CD4-positive, alpha-beta T cell treated with Interleukin-2 at 100 ng/mL for 4 hours (primary cell): ENCODE measurements at places on chromosomes 3 and 15.

DNA sequence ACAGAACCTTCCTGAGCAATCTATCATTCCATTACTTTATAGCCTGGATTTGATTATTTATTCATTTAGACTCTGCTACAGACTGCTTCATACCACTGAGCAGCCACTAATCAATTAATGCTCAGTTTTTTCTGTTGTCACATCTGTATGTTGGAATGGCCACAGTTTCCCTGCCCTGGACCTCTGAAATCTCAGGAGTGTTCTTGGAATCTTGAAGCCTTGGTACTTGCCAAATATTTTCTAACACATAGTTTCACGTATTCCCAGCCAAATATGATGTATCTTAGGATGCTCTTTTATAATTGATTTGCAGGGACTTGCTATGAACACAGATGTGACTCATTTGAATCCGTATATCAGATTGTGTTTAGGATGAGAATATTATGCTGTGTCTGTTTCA is 225.8 kb downstream of the TAFA4 start:
- DNase-seq, result no peak

GRCh38 chr3:177224414-177224813 is 27.1 kb upstream of the TBL1XR1 start:
- no peak for DNase-seq

GRCh38 chr3:24368605-24369004 is 126.0 kb downstream of the THRB start:
- no peak for DNase-seq

DNA sequence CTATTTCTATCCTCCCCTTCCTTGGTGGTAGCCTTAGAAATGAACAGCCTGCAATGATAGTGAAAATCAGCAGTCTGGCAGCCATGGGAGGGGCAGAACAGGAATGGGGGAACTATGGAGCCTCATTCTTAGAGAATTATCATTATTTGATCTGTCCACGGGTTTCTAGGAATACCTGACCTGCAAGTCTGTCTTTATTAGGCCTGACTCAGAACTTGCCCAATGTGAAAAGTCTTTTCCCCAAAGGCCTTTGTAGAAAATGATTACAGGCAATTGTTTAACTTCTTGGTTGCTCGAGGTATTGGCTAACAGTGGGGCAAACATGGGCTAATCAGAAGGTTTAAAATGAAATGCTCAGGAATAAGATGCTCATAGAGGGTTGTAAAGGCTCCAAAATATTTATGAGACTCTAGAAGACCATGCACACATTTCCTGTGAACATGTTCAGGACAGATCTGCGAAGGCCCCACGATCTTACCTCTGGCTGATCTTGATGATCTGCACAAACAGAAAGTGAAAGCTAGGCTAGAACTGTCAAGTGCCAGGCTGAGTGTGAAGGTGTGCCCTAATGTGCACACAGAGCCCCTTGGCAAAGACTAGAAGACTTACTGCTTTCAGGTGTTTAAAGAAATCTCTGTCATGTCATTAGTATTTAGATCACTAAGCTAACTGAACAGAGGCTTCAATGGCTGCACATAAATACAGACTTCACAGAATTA is 39.6 kb upstream of the LAMP3 start:
- peak; percentile 33 for DNase-seq

GRCh38 chr15:94917068-94917467 is 685.7 kb downstream of the MCTP2 start:
- no peak for DNase-seq

DNA sequence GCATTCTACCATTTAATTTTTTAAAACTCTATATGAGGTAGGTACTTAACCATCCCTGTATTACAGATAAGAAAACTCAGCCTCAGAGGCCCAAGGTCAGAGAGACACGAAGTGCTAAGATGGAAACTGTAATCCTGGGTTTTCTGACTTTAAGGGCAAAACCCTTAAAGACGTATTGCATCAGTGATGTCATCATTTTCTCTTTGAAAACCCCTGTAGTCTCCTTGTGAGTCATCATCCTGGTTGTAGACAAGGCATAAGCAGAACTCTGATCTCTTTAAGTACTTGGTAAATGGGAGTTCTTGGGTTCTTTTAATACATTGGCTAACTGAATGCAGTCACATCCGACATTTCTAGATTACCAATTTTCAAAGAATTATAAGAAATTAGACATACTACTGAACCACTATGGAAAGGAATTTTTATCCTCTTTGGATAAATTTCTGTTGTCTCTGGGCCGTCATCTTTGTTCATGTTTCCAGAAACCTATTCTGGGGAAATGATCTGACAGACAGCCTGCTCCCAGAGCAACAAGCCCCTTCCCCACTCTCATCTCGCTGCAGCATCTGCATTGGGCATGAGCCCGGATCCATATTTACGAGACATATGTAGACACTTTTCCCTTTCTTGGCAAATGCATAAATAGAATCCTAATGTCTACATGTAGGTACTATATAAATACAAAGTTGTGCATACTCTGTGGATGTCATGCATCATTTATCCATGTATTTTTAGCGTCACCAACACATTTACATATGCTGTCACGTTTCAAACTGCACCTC is 48.7 kb upstream of the MDFIC2 start:
- no peak for DNase-seq

- DNase-seq, result no peak
Measured at GRCh38 chr15:51333571-51333970, 4.8 kb downstream of the CYP19A1 start.

DNA sequence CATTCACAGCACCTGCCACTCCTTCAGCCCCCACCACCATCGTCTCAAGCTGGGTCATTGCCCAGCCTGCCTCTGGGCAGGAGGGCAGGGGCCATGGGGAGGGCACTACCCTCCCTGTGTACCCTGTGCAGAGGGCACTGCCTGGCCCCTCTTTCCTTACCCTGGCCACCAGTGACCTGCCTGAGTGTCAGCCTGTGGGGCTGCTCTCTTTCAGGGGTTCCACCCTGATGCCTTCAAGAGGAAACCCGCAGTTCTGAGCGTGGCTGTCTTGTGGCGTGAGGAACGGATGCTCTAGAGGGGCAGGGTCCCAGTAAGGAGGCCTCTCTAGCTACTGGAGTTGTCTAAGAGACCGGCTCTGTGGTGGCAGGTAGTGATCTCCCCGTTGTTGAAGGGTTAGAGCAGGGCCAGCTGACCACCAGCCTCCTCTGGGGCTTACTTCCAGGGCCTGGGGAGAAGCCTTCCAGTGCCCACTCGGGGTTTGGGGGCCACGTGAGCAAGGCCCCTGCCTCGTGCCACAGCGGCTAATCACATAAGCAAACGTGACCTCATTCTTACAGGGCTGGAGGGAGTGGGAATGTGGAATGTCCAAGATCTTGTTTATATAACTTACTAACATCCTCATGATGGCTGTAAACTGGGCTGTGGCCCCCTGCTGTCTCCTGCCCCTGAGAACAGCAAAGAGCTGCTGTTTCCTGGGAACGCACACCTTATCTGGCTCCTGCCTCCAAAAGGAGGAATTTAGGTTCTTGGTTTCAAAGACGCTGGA is 31.4 kb upstream of the SEC13 start:
- DNase-seq, result no peak

- peak; percentile 75 for DNase-seq
Measured at GRCh38 chr15:101242160-101242998, 9.5 kb downstream of the CHSY1 start.

GRCh38 chr3:183442994-183443393 is 14.6 kb upstream of the MCF2L2 start:
- no peak for DNase-seq

DNA sequence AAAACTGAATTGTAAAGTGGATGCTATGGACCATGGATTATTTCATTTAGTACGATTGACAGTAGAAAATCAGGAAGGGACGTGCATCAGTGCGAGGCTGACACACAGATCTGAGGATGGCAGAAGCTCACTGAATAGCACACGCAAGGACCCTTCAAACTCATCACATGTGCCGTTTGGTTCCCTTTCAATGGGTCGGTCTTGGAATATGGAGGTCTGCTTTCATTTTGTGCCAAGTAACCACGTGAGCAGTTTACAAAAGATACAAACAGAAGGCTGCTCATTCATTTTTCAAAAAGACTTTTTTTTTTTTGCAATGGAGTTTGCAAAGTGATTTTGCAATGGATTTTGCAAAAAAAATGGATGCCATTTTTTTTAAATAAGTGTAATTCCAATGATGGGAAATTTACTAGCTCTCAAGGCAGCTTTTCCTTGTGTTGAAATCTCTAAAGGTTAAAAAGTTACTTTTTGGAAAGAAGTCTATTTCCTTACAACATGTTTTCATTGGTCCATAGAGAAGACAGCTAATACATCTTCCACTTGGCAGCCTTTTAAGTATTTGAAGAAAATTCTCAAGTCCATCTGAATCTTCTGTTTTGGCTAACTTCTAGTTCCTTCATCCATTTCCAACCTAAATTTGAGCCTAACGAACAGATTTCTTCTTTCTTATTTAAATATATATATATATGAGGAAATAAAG is 392.3 kb upstream of the TPRG1 start:
- no peak for DNase-seq

GRCh38 chr3:133917144-133917543 is 21.5 kb upstream of the RAB6B start:
- DNase-seq, result no peak

DNA sequence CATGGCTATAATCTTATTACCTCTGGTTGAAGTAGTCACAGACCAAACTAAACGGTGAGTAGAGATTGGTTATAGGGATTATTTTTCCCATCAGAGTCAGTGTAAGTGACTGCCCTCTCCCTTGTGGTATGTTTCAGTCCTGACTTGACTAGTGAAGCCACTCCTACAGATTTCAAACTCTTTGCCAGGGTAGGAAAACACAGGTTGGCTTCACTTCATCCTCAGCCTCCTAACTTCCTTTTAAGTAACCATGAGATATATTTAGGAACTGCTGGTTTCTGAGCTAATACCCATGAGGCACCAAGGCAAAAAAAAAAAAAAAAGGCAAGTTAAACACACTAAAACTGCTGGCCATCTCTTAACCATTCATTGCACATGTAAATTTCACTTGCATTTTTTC is 349.2 kb upstream of the MCTP2 start:
- no peak for DNase-seq

GRCh38 chr15:36291501-36291900 is 287.9 kb upstream of the CDIN1 start:
- DNase-seq, result no peak

GRCh38 chr3:27649277-27649676 is 72.8 kb downstream of the EOMES start:
- DNase-seq, result no peak

GRCh38 chr3:22960105-22960984 is 242.8 kb upstream of the UBE2E2 start:
- DNase-seq, result no peak

DNA sequence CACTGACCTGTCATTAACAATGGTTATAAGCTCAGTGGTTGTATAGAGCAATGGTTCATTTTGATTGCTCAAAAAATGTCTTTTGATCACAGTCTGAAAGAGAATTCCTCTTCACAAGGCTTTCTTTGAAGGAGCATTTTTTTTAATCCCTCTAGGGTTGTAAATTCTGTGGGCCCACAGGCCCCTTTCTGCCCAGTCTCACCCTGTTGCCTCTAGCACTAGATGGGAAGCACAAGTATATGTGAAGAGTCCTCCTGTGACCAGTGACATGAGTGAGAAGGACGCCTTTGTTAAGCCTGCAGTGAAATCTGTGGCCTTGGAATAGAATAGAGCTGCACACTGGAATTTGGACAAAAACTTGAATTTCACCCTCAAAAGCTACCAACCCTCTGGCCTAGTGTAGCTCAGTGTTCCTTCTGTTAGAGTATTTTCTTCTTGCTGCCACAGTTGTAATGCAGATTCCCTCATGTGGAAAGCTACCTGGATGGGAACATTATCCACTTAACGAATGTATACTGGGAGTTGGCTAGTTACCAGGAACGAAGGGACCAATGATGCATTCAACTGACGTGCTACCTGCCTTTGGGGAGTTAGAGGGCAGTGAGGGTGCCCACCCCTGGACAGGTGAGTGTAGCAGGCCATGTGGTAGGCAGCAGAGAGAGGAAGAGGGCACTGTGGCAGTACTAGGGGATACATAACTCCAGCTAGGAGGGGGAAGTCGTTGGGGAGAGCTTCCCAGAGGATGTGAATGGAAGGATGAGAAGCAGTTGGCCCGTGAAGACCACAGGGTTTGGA is 28.3 kb upstream of the RYR3 start:
- no peak for DNase-seq

DNA sequence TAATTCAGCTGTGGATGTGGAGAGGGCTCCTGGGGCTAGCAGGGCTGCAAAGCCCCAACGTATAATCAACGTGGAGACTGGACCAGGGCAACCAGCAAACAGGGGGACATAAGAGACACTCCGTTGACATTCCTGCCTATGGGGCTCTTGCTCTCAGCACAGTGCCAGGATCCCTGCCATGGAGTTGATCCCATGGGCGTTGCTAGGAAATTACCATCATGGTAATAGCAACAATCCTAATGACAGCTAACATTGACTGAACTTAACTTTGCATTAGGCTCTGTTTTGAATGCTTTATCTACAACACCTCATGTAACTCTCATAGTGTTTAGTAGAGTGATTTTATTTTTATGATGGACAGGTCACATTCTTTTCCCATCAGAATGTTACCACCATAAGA is 16.9 kb downstream of the GASK1A start:
- no peak for DNase-seq

DNA sequence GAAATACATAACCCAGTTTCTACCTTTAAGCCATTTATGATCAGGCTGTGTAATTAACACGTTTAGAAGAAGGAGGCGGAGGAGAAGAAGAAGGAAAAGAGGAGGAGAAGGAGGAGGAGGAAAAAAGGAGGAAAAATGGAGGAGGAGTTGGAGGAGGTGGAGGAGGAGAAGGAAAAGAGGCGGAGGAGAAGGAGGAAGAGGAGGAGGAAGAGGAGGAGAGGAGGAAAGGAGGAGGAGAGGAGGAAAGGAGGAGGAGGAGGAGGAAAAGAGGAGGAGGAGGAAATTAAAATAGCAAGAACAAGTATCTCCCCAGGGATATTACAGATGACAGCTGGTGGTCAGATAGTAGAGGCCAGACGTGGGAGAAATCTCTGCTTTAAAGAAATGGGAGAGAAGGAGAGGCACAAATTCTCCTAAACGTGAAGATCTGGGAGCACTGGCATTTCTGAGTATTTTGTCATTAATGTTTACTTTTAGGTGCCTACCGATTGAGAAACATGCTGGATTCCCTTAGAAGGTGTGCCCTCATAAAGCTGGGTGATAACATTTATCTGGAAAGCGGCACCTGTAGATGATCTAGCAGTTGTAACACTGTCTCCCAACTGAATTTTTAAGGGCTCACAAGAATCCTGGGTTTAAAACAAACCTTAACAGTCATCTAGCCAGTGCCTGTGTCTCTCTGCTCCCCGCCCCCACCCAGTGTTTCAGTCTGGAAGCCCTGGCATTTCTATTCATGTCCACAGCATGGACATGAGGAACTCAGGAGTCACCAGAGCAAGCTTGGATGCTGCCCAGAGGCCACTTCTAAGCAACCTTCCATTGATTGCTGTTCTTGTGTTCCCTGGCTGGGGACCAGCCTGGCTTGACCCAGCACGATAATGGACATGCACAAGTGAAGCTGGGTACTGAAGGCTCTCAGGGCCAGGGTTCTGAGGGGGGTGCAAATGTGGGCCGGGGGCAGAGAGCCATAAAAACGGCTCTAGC is 75.2 kb downstream of the CHRNA7 start:
- no peak for DNase-seq
